ENCODE measurements at places on chromosomes 2 and 18.

- no peak for DNase-seq
Observed at GRCh38 chr2:83851066-83851465, 608.0 kb downstream of the SUCLG1 start.

DNA sequence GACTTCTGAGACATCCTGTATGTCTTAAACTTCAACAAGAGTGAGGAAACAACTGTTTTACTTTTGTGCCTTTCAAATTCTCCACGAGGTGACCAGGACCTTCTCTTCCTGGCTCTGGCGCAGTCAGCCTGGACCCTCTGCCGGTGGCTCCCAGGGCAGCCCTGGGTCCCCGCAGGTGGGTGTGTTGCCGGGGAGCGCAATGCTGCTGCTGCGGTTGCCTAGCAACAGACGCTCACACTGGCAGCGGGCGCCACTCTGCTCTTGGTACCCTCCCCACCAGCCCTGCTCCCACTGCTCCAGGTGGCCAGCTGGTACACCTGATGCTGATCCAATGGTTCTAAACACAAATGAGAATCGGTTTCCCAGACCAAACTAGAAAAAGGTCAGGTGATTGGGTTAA lies 58.7 kb downstream of the GNAL start:
- DNase-seq: no peak

GRCh38 chr2:176461809-176462670 lies 192.8 kb downstream of the MTX2 start:
- DNase-seq: no peak

DNA sequence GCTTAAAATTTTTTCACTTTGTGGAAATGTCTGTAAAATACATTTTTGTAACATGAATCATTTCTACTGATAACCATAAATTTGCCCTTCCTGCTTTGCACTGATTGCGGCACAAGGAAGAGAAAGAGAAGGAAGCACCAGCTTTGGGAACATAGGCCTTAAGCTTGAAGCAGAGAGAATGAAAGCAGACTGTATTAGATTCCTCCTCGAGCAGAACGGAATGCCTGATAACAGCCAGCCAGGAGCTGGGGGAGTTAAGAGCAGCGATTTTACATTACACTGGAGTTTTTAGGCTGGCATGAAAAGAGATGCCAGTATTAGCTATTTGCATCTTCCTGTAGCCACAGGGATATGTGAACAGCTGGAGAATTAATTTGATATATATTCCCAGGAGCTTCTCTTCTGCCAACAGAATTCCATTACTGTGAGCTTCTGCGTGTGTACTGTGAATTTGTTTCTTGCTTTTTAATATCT lies 33.5 kb downstream of the CRIM1 start:
- no peak for DNase-seq

DNA sequence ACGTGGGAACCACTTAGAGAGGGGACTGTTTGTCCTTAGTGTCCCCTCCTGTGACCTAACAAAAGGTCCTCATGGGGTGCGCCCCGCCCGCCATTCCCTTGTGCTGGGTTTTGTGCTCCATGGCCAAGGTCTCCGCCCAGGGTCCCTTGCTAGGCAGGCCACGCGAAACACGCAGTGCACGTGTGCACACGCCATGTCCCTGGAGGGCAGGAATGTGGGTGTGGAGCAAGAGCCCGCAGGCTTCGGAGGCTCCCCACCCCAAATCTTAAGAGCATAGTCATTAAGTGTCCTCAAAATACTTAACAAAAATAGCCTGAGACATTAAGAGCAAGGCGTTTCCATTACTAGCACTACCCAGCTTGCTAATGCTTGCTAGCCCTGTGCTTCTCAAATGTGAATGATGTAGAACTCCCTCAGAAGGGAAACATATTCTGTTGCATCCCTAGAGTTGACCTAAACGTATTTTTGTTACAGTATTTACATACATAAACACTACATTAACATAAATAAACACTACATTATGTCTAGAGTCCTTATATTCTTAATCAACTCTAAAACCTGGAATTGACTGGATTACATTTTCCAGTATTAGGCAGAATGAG lies 117.6 kb upstream of the APCDD1 start:
- no peak for DNase-seq

GRCh38 chr18:63445037-63445436 lies 22.8 kb upstream of the VPS4B start:
- DNase-seq: no peak

All from ascending aorta (tissue), 2 donors.